ENCODE measurements at places on chromosomes 7 and 10.

DNA sequence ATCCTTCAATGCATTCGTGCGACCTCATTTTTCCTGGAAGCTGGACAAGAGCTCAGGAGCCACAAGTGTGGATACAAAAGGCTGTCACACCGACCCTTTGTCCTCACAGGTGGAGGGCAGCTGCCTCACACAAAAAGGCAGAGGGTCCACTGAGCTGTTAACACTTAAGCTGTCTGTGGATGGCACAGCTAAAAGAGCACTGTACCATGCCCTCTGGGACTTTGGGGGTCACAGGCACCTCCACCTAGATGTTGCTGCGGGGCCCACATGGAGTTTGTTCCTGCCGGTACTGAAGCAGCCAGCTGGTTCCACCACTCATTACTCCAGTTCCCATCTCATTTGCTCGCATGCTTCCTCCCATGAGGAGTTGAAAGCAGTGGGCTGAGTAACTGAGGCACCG, 57.0 kb downstream of the STRA8 start:
- no peak for DNase-seq

- peak; percentile 31 for DNase-seq
These were observed 1.8 kb downstream of the PFKP start for GRCh38 chr10:3068968-3069737.

GRCh38 chr7:146659732-146660131, 543.1 kb downstream of the CNTNAP2 start:
- no peak for DNase-seq

DNA sequence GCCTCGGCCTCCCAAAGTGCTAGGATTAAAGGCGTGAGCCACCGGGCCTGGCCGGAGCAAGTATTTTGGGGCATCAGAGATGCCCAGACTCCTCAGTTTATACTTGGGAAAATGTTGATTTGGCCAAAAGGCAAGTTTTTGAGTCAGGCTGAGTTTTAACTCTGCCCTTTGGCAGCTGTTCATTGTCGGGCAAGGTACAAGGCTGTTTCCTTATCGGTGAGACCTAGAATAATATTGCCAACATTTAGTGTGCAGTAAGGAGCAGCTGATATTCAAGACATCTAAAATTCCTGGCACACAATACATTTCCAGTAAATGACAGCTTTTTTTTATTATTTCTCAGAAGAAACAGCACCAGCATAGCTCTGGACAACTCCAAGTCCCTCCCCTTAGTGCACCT, 147.6 kb upstream of the C7orf33 start:
- DNase-seq, result no peak

- no peak for DNase-seq
These were observed 205.3 kb upstream of the MKLN1 start for GRCh38 chr7:131122394-131122793.

DNA sequence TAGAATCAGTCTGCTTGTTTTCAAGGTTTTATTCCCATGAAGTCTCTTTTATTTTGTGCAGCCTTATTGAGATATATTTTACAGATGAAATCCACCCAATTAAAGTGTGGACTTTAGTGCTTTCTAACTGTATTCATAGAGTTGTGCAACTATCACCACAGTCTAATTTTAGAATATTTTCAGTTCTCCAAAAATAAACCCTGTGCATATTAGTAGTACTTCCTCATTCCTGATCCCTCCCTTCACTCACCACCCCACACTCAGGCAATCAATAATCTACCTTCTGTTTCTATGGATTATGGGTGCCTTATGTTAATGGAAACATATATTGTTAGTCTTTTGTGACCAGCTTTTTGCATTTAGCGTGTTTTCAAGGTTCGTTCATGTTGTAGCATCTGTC, 185.7 kb upstream of the TMEM72 start:
- no peak for DNase-seq

DNA sequence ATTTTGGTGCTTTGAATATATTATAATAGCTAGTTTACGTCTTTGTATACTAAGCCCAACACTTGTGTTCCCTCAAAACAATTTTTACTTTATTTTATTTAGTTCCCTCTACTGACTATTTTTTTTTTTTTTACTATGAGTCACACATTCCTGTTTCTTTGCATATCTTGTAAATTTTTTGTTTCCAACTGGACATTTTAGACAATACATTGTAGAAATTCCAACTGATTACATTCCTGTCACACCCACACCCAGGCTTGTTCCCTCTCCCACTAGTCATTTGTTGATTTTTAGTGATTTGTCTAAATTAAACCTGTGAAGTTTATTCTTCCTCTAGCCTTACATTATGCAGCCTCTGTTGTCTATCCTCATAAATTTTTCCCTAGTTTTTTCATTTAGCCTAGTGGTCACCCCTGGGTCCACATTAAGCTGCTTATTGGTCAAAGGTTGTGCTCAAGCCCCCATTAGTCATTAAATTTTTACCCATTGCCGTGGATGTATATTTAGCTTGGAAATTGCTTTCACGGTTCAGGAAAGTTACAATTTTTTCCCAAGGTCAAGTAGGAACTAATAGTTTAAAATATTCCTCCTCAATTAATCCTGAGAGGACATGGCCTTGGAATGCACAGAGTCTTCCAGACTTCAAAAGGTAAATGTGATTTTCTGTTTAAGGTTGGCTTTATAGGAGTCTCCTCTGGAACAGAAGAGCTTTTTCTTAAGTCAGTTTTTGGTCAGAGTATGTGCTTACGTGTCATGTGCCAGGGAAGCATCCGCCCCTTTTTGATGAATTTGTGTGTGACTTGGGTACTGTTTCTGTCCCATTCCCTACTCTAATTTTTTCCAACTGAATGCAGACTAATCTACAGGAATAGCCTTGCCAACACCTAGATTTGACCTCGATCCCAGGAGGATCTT, 207.6 kb upstream of the TMEM72 start:
- DNase-seq, result no peak

DNA sequence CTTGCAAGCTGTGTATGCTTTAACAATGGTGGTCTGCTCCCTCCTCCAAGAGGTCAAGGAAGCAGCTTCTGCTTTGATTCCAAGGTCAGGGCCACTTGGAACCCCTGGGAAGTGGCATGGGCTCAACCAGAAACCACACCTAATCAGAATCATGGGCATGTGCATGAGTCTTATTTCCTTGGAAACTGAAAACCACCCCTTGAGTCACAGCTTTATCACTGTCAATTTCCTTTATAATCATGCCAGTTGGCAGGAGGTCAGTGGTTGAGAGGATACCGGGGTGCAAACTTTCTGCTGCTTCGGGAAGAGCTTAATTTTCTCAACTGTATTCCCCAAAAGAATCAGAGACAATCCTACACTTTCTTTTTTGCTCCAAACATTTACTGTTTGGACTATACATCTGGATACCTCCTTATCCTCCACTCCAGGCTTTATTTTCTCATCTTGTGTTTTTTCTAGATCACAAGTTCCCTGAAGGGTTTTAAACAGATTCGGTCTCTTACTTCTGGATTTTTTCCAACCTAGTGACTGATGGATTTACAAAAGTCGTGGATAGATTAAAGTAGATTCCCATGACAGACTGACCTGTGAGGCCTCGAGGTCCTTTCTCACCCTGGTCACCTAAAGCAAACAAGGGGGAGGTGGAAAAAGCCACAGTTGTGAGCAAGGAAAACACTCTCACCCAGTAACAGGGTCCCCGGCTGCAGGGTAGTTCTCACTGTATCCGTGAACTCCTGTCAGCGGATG, 36.0 kb downstream of the COL17A1 start:
- DNase-seq, result no peak

DNA sequence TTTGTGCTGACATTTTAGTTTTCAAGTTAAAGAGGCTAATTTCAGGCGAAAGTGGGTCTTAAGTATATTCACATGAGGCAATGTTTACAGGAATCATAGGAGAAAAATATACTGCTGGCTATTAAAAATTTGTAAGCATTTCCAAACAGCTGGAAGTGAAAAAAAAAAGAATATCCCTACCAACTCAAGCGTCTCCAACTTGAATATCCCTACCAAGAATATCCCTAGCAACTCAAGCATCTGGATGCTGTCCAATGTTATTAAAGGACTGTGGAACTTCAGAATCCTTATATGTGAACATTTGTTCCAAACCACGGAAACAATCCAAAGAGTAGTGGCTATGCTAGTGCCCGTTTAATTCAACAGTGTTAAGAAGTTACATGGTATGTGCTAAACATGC, 1303.0 kb downstream of the GATA3 start:
- DNase-seq, result no peak

GRCh38 chr10:22438711-22439110, 93.4 kb downstream of the SPAG6 start:
- no peak for DNase-seq

- no peak for DNase-seq
These were observed 17.6 kb upstream of the BHLHA15 start for GRCh38 chr7:98193474-98194180.

All from stimulated activated CD4-positive, alpha-beta T cell treated with anti-CD3 and anti-CD28 coated beads, Interleukin-12 subunit alpha, Interleukin-12 subunit beta, amount 100 ng/mL, for 4 hours (primary cell).